ENCODE measurements at places on chromosomes 3 and 15. TPM values are rescaled to one million over a fixed set of nuclear protein-coding genes. Genes with fewer than 3 reads are reported as not detected.

Gene FANCD2
- total RNA-seq, result 60.8 TPM

Gene SI
- total RNA-seq, result not detected

Gene AGTR1
- total RNA-seq, result not detected

Gene MRPS22
- 37.2 TPM for total RNA-seq

Gene FAM107A
- total RNA-seq, result not detected

Data from activated CD4-positive, alpha-beta memory T cell treated with anti-CD3 and anti-CD28 coated beads, Interleukin-2, amount 10 ng/mL, durations not matched to agents 7 days and 5 days (primary cell).